ENCODE measurements at places on chromosomes 16 and 17.

- DNase-seq, result no peak
Observed at GRCh38 chr17:19654896-19655295, 6.3 kb downstream of the ALDH3A2 start.

DNA sequence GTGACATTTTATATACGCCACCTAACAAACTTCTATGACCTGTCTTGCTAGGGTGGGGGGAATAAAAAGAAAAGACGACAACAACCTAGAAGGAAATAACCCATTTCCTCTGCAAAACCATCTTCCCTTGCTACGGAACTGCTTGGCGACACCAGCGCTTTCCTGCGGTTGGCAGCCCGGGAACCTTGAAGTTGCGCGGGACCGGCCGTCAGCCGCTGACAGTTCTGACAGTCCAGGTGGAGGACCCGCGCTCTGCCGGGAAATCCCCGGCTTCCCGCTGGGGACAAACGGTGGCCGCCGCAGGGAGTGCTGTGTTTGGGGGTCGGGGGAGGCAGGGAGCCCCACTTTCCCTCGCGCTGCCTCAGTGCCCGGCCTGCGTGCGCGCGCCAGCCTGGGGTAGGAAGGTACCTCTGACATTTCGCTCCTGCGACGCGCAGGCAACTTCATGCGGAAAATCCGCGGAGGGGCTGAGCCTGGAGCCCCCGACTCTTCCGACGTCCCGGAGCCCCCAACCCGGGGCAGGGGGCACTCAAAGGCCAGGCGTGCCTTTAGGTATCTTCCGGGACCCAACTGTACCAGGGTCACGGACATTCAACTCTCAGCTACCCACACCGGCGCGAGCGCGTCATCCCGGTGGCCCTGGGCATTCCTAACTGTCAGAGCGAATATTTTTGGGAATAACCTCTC, 516 bp downstream of the SLC16A6 start:
- no peak for DNase-seq

- DNase-seq, result no peak
Observed at GRCh38 chr17:259341-259976, 78.0 kb upstream of the DOC2B start.

DNA sequence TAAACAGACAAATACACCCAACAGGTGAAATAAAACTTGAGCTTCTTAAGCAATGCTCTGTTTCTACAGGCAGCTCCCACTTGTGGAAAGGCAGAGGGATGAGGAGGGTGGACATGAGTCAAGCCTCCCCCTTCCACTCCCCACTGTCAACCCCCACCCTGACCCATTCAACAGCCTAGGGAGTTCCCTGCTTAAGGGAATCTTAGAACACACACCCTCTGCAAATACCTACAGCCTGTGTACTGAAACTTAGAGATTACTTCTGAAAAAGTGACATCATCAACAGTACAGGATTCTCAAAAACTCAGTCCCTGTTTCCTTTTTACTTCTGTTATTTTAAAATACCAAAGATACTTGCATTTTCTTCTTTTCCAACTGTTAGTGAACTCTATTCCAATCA, 345.4 kb downstream of the SOX9 start:
- peak; percentile 65 for DNase-seq

GRCh38 chr17:534071-534691, 180.5 kb downstream of the VPS53 start:
- DNase-seq, result no peak

- DNase-seq, result peak; percentile 72
Observed at GRCh38 chr17:40064971-40065768, 2.4 kb downstream of the THRA start.

- DNase-seq, result no peak
Observed at GRCh38 chr17:39629898-39630297, 3.1 kb downstream of the PPP1R1B start.

GRCh38 chr16:6602405-6602804, 730.2 kb upstream of the RBFOX1 start:
- no peak for DNase-seq

GRCh38 chr17:9924735-9925191, 19.7 kb upstream of the RCVRN start:
- DNase-seq, result peak; percentile 57

- no peak for DNase-seq
Observed at GRCh38 chr17:44144966-44145739, 3.4 kb downstream of the HROB start.

GRCh38 chr17:50129728-50130558, at the start of gene SAMD14:
SAMD14 (minus strand) TSS chr17:50130160; CDS start chr17:50124959, 5,201 bp downstream.
- DNase-seq, result peak; percentile 42

DNA sequence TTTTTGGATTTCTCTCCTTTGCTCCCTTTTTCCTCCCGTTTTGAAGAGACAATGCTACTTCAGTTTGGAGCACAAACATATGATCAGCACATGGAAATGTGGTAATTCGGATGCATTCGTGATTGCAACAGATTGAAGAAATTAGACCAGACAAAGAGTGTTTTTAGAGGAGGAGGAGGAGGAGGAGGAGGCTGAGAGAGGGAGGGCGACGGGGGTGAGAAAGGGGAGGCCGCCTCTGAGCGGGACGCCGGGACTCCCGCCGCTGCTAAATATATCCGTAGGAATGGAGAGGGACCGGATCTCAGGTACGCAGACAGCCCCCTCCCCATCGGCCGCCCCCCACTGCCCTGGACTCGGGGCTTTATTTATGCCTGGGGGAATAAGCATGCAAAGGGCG, 179.3 kb downstream of the SEC14L1 start:
- peak; percentile 51 for DNase-seq

Data from LHCN-M2 (cell line).